ENCODE measurements at places on chromosomes 1 and 21. TPM values are rescaled to one million over a fixed set of nuclear protein-coding genes. Genes with fewer than 3 reads are reported as not detected.

- H3K27ac ChIP-seq: no peak overlapping the region
- H3K27me3 ChIP-seq: no peaks in the 10 kb centered on the region
- no peak overlapping the region for H3K4me3 ChIP-seq
Measured at GRCh38 chr1:172601046-172601630, 57.8 kb upstream of the FASLG start.

GRCh38 chr1:229064320-229065168, 206.4 kb upstream of the RAB4A start:
- no peak for DNase-seq
- no peak overlapping the region for H3K4me3 ChIP-seq
- H3K27me3 ChIP-seq: no peaks in the 10 kb centered on the region
- peaks cover 21% of the 10 kb centered on the region for H3K4me1 ChIP-seq
- no peaks in the 10 kb centered on the region for H3K36me3 ChIP-seq
- H3K27ac ChIP-seq: no peak overlapping the region

- no peak for DNase-seq
- H3K36me3 ChIP-seq: no peaks in the 10 kb centered on the region
- H3K4me1 ChIP-seq: no peaks in the 10 kb centered on the region
- H3K27me3 ChIP-seq: peaks cover 3% of the 10 kb centered on the region
Measured at GRCh38 chr1:247008406-247008799, 546 bp upstream of the ZNF695 start.

Gene AK5
- 0.46 TPM for total RNA-seq

All from CD8-positive, alpha-beta memory T cell (primary cell).